ENCODE measurements at places on chromosomes 11 and 22. TPM values are rescaled to one million over a fixed set of nuclear protein-coding genes. Genes with fewer than 3 reads are reported as not detected.

Gene TBX1
- not detected for polyA plus RNA-seq

Gene CYTH4
- polyA plus RNA-seq, result not detected

Gene OR8A1
- polyA plus RNA-seq, result not detected

Gene TRPC6
- 8.2 TPM for polyA plus RNA-seq

Gene RBX1
- polyA plus RNA-seq, result 87.0 TPM

Gene PLCB3
- polyA plus RNA-seq, result 30.2 TPM

GRCh38 chr22:46984751-46985506 is 222.5 kb downstream of the TBC1D22A start:
- peak; percentile 19 for DNase-seq

DNA sequence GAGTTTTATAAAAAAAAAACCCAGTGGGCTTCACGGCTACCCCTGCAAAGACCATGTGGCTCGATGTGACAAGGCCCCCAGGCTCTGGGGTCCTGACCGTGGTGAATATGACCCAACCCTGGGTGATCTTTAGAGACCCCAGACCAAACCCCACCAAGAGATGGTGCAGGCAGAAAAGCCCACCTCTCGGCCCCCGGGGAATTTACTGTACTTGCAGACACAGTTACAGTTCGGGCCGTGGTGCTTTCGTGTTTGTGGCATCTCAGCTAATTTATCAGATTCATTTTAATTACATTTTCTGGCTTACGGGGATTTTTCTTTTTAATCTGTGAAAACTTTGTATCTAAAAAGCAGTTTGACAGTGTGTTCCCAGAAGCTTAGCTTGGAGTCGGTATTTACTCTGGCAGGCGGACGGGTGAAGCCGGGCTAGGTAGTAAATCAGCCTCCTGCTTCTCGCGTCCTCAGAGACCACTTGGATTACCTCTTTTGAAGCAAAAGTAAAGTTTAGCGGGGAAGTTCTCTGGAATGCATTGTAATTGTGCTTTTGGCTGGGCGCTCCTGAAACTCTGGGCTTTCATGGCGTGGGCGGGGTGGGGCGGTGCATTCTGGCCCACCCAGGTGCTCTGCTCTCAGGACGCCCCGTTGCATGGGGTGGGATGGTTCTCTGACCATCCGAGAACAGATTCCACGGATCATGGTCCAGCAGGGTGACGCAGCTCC is 25.3 kb downstream of the ANO1 start:
- no peak for DNase-seq

DNA sequence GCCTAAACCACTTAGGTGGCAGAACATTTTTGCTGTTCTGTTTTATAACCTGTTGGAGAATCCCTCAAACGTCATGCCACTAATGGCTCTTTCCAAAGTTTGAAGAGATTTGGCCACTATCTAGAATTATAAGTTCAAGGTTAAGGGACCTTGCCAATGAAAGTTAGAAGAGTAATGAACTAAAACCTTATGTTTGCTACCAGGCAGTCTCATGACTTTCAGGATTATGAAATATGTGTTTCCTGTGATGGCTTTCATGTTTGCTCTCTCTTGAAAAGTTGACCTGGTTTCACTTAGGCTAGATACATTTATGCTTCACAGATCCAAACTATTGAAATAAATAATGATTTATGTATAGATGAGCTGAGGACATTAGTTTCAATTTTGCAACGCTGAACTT is 340.0 kb downstream of the LRRC4C start:
- no peak for DNase-seq

DNA sequence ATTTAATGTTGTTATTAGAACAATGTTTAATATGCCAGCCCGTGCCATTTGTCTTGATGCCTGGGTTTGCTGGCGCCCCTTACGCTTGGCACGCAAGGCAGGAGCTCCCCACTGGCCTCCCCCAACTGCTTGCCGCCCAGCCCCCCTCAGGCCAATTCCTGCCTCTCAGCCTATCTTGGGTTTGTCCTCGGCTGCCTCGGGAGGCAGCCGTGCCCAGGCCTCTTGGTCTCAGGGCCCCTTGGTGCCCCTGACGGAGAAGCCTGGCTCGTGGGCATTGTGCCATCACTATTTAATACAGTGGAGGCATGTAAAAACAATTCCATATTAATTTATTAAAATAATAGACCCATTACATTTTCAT is 119.8 kb downstream of the KCNQ1OT1 start:
- DNase-seq, result no peak

GRCh38 chr11:44029507-44029845 is 18.3 kb upstream of the ACCSL start:
- DNase-seq, result no peak

DNA sequence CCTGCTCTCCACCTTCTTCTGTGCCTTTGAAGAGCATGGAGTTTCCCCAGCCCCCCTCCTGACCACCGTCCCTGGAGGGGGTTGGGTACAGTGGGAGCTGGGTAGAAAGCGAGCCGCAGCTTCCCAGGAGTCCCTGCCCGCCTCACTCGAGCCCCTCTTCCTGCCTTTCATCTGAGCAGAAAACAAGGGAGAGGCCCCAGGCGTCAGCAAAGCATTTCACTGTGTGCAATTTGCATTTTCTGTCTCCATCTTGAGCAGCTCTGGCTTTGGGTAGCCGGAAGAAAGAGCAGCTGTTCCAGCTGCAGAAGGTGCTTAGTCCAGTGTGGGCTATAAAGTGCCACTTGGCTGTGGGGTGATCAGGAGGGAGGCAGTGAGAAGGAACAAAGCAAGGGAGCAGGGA is 229.7 kb downstream of the CEP164 start:
- no peak for DNase-seq

DNA sequence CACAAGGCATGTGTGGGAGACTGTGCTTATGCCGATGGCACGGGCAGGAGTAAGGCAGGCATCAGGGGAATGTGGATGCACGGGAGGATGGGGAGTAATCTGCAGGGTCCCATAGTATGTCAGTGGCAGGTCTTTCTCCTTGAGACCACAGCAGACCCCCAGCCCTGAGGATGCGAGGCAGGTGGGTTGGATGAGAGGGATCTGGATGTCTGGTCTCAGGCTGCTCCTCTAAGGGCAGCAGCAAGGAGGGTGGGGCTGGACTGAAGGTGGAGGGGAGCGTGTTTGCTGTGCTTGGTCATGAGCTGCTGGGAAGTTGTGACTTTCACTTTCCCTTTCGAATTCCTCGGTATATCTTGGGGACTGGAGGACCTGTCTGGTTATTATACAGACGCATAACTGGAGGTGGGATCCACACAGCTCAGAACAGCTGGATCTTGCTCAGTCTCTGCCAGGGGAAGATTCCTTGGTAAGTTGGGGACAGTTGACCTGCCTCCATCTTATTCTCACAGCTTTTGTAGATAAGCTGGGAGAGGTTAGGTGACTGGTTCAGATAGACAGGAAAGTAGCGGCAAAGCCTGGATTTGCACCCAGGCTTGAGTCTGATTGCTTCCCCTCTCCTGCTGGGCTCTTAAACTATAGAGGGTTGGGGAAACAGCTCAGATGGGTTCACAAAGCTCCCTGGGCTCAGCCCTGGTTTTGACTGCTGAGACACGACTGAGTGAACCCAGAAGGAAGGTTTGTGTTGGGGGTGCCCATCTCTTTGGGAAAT is at the start of gene APOL1:
TSS of gene APOL1 (plus strand) at position 380 of the 769 bp plus-strand sequence. CDS start 1,823 bp downstream, outside the sequence.
- DNase-seq, result no peak

GRCh38 chr11:95521133-95521542 is 268.4 kb downstream of the FAM76B start:
- no peak for DNase-seq

DNA sequence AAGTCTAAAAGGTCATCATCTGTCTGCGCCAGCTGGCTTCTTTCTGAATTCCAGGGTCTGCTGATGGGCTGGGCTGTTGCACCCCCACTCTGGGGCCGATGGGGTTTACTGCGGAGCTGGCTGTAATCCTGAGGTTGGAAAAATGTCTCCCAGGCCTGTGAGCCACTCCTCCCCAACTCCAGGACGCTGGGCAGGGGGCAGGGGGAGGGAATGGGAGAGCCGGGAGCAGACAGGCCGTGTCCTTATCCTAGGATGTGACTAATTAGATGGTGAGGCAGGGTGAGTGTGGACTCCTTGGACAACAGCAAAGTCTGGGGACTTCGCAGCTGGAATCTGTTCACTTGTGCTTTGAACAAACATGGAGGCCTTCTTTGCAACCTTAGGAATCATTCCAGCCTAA is 48.7 kb downstream of the LRRC32 start:
- DNase-seq, result no peak

DNA sequence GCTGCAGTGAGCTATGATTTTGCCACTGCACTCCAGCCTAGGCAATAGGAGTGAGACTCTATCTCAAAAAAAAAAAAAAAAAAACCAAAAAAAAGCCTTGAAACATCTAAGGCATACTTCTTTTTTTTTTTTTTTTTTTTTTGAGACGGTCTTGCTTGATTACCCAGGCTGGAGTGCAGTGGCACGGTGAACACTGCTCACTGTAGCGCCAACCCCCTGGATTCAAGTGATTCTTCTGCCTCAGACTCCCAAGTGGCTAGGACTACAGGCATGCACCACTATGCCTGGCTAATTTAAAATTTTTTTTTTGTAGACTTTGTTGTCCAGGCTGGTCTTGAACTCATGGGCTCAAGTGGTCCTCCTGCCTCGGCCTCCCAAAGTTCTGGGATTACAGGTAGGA is 19.5 kb downstream of the ARFGAP3 start:
- DNase-seq, result no peak

- DNase-seq, result no peak
Measured at GRCh38 chr22:29756341-29756740, 10.5 kb downstream of the ZMAT5 start.

- DNase-seq, result no peak
Measured at GRCh38 chr11:35192347-35192746, 53.4 kb downstream of the CD44 start.

GRCh38 chr22:46576556-46577367 is 39.3 kb upstream of the CELSR1 start:
- DNase-seq, result no peak

- peak; percentile 67 for DNase-seq
Measured at GRCh38 chr11:126647735-126648134, 292.2 kb downstream of the ST3GAL4 start.

- DNase-seq, result no peak
Measured at GRCh38 chr11:84795698-84796097, 831.4 kb downstream of the DLG2 start.

DNA sequence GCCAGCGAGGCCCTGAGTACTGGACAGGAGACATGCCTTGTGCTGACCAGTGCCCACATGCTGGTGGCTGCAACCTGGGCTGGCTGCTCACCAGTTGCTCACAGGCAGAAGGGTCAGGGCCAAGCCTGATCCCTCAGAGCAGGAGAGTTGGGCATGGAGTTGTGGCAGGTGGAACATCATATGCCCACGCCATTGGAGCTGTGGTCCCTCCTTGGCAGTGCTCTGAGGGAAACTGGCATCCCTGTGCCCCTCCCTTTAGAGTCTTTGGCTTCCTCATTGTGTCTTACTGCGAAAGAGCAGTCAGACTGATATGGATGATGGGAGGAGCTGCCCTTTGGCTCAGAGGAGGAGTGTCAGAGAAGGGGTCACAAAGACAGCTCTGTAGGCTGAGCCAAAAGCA is 3.1 kb upstream of the MYEOV start:
- DNase-seq, result no peak

GRCh38 chr22:45598596-45599217 is 72.9 kb upstream of the ATXN10 start:
- DNase-seq, result no peak

DNA sequence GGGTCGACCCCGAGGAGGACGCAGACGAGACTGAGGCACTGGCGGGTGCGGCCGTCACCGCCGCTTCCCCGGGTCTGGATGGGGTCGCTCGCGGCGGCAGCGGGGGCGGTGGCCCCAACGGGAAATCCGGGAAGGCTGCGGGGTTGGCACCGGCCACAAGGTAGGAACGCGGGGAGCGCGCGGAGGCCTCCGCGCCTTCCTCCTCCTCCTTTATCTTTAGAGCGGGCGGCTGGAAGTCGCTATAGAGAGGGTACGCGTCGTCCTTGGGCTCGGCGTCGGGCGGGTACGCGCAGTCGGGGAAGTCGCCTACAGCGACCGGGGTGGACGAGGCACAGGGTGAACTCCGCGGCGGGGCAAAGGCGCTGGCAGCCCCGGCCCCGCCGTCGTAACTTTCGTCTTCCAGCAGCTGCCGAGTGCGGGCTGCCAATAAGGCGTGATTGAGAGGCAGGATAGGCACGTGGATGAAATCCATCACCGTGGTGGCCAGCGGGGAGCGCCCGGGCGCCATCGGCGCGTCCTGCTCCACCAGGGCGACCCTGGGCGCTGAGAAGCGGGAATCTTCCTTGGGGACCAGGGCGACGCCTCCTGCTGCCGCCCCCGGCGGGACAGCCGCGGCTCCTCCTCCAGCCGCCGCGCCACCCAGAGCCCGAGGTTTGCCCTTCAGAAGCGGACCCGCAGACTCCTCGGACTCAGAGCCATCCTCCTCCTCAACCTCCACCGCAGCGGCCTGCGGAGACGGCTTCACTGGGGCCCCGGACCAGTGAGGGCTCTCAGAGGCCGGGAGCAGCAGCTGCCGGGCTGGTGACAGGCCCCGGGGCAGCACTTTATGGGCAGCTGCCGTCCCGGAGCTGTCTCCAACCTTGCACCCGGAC is 1.7 kb downstream of the PGR start:
- DNase-seq, result no peak

- DNase-seq, result no peak
Measured at GRCh38 chr11:63769042-63769713, 603 bp upstream of the ZFTA start.

GRCh38 chr11:64842851-64843685 is 1.4 kb downstream of the CDC42BPG start:
- DNase-seq, result no peak

- DNase-seq, result no peak
Measured at GRCh38 chr11:47259232-47259977, 1.6 kb downstream of the NR1H3 start.

GRCh38 chr11:1241706-1242105 is 18.8 kb downstream of the MUC5B start:
- DNase-seq, result no peak

- DNase-seq, result peak; percentile 6
Measured at GRCh38 chr11:113474362-113475159, 637 bp downstream of the DRD2 start.

- DNase-seq, result no peak
Measured at GRCh38 chr11:26193694-26194365, 138.1 kb upstream of the ANO3 start.

DNA sequence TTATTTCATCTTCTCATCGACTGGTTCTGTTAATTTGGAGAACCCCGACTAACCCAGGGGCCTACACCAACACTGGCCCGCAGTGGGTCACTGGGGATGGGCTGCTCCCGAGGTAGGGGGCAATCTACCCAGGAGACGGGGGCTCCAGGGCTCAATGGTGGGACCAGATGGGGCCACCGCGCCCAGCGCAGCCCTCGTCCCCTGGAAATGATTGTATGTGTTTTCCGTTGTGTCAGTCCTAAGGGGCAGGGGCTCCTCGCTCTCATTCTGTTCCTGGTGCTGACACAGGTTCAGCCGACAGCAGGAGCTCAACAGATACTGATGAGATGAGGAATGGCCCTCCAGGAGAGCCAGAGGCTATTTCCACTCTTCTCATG is 20.7 kb downstream of the A4GALT start:
- DNase-seq, result no peak

- DNase-seq, result peak; percentile 40
Measured at GRCh38 chr11:76690736-76691135, 20.2 kb upstream of the LRRC32 start.

DNA sequence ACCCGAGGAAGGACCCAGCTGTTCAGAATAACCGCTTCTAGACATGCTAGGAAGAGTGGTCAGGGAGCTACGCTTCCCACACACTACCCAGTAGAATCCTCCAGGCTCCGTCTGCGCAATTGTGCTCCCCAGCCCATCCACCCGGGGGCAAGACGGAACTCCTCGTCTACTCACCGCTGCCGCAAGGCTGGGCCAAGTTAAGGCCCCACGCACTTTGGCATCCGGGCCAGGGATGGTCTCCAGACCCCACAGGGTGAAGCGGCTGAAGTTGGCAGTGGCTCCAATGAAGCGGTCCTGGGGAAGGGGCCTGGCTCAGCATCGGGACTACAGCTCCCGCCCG is 757 bp downstream of the RNASEH2C start:
- no peak for DNase-seq

Data from BJ (cell line).